ENCODE measurements at places on chromosomes 13 and 19. TPM values are rescaled to one million over a fixed set of nuclear protein-coding genes. Genes with fewer than 3 reads are reported as not detected.

Gene C19orf81
- total RNA-seq: not detected

Gene CRYL1
- 27.5 TPM for total RNA-seq

Gene SPIB
- not detected for total RNA-seq

Gene GRIN3B
- 2.3 TPM for total RNA-seq

Gene PTPRS
- 29.7 TPM for total RNA-seq

Gene ZNF681
- total RNA-seq: 0.80 TPM

Gene EDDM13
- 2.2 TPM for total RNA-seq

Gene KLHL26
- 2.7 TPM for total RNA-seq

Gene POU4F1
- not detected for total RNA-seq

Measured in hair follicular keratinocyte (primary cell).